ENCODE measurements at places on chromosomes 5 and 9.

- peak; percentile 39 for DNase-seq
These were observed 10.4 kb downstream of the AMACR start for GRCh38 chr5:33997331-33997983.

GRCh38 chr9:82894961-82895821 lies 167.8 kb downstream of the RASEF start:
- no peak for DNase-seq

- peak; percentile 80 for DNase-seq
These were observed 674 bp downstream of the TMEM38B start for GRCh38 chr9:105694848-105695581.

- DNase-seq = no peak
These were observed 30.0 kb downstream of the ROPN1L start for GRCh38 chr5:10471677-10472076.

DNA sequence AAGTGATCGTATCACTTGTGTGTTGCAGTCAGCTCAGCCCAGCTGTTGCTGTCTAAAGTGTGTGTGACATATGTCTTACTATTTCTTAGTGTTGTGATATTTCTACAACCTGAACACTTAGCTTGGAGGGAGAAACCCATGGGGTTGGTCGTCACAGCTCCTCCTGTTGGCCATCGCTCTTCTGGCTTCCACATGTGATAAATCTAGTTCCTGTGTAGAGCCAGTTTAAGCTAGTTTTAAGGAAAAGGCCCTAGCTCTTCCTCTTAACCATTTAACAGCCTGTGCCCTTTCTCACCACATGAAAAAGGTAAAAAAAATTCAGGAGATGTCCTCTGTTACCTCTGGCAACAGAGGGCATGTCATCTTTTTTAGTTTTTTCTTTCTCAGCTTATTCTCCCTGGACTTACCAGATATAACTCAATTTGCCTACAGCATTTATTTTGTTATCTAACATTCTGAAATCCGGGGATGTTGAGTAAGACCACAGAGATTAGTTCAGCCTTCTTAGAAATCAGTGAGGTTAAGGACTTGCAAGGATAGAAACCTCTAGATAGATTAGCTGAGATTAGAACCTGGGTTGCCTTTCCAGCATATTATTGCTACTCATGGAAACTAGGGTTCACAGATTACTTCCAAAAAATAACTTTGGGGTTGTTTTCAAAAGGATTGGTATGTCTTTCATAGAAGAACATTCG lies 100.4 kb downstream of the GAPVD1 start:
- no peak for DNase-seq

DNA sequence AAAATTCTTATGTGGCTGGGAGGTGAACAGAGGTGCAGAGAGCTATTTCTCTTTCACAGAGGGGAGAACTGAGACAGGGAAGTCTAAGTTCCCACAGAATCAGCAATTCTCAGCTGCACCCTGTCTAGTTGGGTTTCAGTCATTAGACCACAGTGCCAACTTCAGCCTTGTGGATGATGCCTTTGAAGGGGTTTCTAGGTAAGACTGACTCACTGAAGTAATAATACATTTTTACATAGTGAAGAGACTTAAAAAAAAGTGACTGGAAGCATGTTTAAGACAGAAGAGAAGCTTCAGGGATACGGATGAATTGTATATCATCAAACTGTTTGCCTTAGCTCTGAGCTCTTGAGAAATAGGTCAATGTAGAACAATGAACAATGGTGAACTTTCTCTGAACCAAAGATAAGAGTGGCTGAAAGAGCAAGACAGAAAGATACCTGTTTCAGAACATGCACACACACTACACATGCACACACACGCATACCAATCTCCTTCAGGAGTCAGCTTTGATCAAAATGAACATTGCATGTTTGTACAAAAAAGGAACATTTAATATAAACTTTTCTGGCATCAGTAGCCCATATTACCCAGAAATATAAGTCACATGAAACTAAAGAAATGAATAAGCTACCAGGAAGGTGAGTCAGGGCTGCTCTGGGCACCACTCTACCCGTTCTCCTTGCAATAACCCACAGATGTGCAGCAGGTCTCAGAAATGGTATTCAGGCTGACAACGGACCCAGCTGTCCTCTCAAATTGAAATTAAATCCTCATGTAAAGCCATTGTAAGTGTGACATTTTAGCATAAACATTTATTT lies 12.6 kb upstream of the FYB1 start:
- DNase-seq = no peak

- no peak for DNase-seq
These were observed 111.3 kb upstream of the NR5A1 start for GRCh38 chr9:124618476-124618875.

DNA sequence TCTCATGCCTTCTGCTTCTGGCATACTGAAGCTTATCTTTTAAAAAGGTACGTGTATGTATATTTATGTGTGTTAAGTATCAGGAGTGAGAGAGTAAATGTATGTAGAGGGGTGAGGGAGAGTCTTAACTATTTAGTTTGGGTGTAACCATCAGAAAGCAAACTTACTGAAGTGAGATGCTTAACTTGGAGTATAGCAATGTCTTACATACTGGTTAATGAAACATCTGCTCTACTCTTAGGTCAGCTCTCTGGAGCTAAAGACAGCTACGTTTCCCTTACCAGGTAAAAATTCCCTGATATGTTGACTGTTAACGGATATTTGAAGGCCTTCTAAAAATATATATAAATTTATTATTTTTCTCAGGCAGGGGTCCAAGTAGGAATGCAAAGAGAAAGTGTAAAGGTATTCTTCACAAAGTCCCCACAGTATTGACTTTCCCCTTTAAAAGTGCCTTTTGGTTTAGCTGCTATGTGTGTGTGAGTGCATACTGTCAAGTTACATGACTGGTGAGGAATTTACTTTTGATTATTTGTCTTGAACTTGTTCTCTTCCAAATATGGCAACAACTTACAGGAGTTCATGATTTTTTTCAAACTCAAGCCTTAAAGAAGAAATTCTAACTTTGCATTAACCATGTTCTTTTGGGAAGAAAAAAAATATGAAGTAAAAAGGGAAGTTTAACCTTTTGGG lies 12.3 kb upstream of the C5orf24 start:
- no peak for DNase-seq

- no peak for DNase-seq
These were observed 242.6 kb downstream of the AUH start for GRCh38 chr9:91119142-91119541.

DNA sequence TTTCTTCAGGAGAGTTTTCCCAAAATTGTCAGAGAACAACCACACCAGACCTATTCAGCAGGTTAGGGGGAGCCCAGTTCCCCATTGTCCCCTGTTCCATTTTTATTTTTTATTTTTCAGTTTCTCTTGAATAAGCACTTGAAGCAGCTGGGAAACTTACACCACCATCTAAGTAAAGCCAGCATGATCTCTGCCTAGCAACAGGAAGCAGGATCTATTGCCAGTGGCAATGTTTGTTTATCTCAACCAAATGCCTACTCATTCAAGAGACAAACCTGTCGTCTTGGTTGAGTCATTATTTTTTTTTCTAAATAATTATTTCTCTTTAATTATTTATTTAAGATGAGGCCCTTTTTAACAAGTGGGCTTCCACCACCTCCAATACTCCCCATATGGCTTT lies 379.3 kb downstream of the PLK2 start:
- no peak for DNase-seq
